Right renal pelvis (tissue), 4 donors: ENCODE measurements at places on chromosomes 6 and 20. TPM values are rescaled to one million over a fixed set of nuclear protein-coding genes. Genes with fewer than 3 reads are reported as not detected.

- no peak for DNase-seq
Observed at GRCh38 chr6:75282706-75283105, 1.9 kb downstream of the TMEM30A start.

- no peak for DNase-seq
Observed at GRCh38 chr6:92139601-92140000, 1279.8 kb downstream of the EPHA7 start.

DNA sequence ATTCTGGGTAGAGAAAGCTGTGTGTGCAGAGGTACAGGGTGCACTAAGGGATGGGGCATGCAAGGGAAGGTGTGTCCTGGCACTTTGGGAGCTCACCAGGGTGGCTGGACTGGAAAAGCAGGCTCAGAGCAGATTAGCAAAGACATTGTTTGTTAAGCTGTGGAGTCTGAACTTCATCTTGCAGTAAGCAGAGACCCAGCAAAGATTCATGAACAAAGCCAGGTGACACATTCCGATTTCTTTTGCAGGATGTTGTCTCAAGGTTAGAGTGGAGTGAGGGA, 28.8 kb downstream of the DUSP22 start:
- no peak for DNase-seq

DNA sequence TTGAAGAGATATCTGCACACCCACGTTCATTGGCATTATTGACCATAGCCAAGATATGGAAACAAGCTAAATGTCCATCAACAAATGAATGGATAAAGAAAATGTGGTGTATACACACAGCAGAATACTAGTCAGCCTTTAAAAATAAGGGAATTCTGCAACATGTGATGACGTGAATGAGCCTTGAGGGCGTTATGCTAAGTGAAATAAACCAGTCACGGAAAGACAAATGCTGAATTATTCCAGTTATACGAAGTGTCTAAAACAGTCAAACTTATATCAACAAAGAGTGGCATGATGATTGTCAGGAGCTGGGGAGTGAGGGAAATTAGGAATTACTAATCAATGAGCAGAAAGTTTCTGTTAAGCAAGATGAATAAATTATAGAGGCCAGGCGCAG, 8.4 kb upstream of the DEFB121 start:
- DNase-seq: no peak

GRCh38 chr20:50701041-50701963, 10.0 kb upstream of the RIPOR3 start:
- DNase-seq: no peak

DNA sequence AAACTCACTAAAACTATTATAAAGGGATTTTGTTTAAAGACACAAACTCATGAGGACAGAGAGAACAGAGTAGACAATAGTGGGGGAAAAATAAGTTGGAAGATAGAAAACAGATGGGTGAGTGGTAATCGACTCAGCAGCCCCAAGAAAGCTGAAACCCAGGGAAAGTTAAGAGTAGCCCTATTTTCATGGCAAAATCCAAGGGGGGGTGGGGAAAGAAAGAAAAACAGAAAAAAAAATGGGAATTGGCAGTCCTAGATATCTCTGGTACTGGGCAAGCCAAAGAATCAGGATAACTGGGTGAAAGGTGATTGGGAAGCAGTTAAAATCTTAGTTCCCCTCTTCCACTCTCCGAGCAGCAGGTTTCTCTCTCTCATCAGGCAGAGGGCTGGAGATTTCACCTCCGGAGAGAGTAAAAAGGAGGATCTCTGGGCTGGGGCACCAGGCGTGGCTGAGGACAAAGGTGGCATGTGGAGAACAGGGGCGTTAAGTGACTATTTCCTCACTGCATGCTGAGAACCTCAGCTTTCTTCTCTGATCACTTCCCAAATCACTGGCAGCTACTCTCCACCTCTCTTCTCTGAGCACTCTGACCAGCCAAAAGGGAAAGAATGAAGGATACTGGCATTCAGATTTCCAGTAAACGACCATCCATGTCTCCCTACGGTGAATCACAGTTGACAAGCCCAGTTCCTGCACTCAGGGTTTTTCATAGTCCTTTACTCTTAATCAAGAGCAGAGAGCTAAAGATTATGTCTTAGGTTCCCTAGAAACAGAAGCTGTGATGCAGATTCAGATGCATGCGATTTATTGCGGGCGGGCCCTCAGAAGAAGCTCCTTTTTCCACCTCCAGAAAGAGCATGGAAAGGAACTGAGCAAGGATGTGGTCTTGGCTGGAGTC, 7.3 kb upstream of the RNF24 start:
- no peak for DNase-seq

Gene TM9SF4
- 69.8 TPM for polyA plus RNA-seq

- no peak for DNase-seq
Observed at GRCh38 chr6:56744528-56744927, 101.8 kb upstream of the DST start.

DNA sequence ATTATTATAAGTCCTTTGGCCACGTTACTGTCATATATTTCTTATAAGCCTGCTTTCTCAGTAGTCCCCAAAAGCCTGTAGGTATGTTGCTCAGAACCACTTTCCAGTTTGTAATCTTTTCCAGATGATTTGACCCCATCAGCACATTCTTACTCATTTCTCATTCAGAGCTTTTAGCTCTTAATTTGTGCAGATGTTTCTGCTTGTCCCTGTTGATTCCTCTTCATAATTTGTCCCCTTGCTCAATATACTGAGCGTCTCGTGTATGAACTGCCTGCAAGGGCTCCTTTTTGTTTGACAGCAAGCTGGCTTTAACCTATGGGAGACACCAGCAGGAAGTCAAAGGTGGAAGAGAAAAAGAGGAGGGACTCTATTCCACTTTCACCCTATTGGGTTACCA, 733.8 kb upstream of the GJE1 start:
- no peak for DNase-seq

Gene AVP
- polyA plus RNA-seq: not detected

- DNase-seq: no peak
Observed at GRCh38 chr6:166747644-166748595, 120.9 kb upstream of the RPS6KA2 start.

- no peak for DNase-seq
Observed at GRCh38 chr6:165694296-165694695, 31.3 kb upstream of the PDE10A start.

GRCh38 chr20:51236421-51236820, 213.5 kb upstream of the KCNG1 start:
- no peak for DNase-seq

DNA sequence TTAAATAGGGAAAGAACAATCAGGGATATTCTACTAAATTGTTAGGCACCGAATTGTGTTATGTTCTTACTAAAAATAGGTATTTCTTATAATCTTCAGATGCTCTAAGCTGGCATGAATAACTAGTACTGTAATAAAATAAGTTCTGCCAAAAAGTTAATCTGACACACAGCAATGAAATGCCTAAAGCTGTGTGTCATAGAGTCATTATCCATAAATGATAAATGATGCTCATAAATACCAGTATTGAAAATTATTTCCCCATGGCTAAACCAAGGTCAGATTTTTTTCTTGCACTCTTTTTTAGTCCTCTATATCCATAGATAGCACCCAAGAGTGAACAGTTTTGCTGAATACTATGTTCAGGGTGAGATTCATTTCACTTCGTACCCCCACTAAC, 11.7 kb upstream of the PRIM2 start:
- no peak for DNase-seq

Gene ADTRP
- 1.3 TPM for polyA plus RNA-seq

- DNase-seq: no peak
Observed at GRCh38 chr6:14965424-14966075, 280.3 kb upstream of the JARID2 start.
